ENCODE measurements at places on chromosomes 5 and 9.

GRCh38 chr9:4620057-4620765 lies 41.9 kb upstream of the PLPP6 start:
- DNase-seq: no peak

DNA sequence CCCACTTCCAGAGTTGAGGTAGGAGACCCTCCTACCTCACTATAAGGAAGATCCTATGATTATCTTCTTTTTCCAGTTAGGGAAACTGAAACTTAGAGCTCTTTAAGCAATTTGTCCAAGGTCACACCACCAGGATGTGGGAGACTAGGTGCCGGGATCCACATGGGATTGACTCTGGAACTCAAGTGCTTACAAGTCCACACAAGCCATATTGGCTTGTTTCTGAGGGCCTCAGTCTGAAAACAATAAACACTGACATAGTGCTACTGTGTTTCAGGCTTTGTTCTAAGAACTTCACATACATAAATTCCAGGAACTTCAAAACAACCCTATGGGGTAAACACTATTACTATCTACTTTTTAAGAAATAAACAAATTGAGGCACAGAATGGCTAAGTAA lies 481.3 kb downstream of the ZSWIM6 start:
- DNase-seq: no peak

DNA sequence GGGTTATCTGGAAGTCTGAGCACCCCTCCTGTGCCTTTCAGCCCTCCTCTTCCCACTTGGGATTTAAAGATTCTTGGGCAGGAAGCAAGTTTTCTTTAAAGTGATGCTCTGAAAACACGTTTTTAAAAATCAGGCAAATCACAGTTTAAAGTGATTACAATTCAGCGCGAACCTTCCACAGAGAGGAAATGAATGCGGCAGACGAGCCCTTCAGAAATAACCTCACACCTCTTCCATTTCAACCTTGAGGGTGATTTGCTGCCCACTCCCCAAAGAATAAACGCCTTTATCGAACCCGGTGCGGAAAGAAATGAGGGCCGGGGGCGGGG lies 2.3 kb upstream of the EFNA5 start:
- no peak for DNase-seq

DNA sequence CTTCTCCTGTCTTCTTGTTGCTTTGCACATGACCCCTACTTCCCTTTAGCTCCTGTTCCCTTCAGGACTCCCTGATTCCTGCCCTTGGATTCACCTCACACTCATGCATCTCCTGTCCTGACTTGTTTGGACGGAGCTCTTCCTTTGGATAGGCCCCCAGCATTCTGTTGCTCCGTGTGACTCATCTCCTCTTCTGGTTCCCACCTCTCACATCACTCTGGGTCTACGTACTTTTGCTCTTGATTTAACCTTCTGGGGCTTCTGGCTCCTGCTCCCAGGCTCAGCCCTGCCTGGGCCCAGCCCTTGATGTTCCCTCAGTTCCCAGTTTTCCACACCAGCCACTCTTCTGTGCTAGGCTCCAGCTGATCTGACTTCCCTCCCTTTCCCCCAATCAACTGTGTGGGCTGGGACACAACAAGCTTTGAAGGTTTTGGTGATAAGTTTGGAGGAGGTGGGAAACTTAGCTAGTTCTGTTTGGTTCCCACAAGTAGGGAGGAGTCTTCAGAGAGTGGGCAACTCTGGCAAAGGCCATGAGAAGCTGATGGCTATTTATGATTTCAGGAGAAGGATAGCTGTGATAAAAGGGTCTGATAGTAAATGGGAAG lies 331.5 kb downstream of the ARHGEF28 start:
- no peak for DNase-seq

GRCh38 chr9:129198319-129199043 lies 20.4 kb upstream of the IER5L start:
- no peak for DNase-seq

GRCh38 chr9:111158363-111158762 lies 120.1 kb upstream of the LPAR1 start:
- no peak for DNase-seq

DNA sequence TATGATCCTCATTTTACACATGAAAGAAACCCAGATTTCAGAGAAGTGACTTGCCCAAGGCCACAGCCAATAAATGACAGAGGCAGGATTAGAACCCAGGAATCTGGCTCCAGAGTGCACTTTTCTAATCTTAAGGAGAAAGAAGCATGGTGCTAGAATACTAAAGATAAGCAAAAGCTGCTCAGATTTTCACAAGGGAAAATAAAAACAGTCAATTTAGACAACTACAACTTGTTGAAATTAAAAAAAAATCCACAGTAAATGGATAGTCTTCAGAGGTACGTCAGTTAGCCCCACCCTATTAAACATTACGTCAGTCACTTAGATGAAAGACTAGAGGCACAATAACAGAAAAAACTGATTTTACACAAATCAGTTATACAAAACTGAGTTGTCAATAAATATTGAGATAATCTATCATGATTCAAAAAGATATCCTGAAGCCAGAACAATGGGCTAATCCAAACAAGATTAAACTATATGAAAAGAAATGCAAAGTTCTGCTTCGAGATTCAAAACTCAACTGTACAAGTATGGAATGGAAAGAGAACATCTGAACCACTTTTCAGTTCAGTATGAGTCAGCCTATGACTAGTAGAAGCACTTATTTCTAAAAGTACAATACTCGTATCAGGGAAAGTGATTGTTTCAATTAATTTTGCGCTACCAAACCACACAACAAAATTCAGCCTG lies 9.3 kb downstream of the TMEM245 start:
- no peak for DNase-seq

GRCh38 chr9:115657695-115658094 lies 495.9 kb upstream of the PAPPA start:
- DNase-seq: no peak

Data from esophagus squamous epithelium (tissue), 5 donors.